ENCODE measurements at places on chromosomes 5 and 9.

DNA sequence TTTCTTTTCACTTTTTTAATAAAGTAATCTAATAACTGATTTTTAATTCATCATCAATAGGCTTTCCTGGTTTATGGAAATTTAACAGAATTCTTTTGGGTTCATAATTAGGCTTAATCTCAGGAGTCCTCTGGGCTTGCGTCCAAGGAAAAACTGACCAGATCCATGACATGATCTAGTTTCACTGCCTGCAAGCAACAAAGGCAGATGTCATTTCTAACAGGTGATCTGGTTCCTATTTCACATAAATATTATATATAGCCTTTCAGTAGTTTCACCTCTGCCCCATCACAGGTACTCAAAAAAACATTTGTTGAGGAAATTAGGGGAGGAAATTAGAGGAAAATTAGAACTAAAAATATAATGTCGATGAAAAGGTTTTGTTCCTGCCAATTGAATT is 126.4 kb downstream of the FBXL17 start:
- DNase-seq, result no peak

DNA sequence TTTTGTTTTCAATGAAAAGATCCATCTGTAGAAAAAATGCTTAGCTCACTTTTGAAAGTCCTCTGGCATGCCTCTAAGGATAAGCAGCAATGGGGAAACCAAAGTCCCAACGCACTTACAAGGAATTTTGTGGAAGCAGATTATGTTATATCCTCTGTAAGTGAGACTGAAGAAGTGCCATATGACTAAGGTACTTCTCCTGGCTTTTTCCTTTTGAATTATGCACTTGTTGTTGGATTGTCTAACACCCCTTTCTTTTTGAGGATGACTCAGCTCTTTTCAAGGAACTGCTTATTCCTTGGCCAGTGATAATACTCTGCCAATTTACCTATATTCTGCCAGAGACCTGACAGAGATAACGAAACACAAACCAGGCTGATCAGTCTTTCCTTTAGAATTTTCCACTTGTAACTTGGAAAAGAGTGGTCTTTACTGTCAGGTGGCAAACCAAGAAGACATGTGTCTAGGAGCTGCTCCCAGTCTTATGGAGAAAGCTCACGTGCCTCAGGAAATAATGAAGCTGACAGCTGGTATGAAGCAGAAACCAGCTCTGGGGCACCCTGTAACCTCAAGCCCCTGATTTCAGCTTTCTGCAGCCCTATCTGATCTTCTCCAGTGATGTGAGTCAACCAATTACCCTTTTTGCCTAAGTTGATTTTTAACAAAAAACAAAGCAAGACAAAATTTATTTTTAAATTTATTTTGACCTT is 290.8 kb upstream of the FBXL7 start:
- DNase-seq, result no peak

GRCh38 chr9:124015661-124016131 is 4.1 kb downstream of the LHX2 start:
- DNase-seq, result no peak

GRCh38 chr5:74953937-74954720 is 87.9 kb upstream of the FAM169A start:
- DNase-seq, result no peak

DNA sequence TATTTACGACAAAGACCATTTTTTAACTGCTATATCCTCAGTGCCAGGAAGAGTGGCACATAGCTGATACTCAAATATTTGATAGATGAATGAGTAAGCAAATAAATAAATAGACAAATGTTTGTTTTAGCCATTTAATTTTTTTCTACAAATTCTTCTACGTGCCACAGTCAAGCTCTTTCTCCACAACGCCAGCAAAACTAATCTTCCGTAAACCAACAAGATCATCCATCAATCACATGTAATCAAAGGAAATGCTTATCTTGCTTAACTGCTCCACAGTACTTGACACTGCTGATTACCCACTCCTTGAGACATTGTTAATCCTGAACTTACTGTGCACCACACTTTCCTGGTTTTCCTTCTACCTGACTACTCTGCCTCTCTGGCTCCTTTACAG is 136.7 kb downstream of the EDIL3 start:
- DNase-seq, result no peak

GRCh38 chr9:80144406-80144805 is 572.6 kb downstream of the TLE4 start:
- DNase-seq, result no peak

DNA sequence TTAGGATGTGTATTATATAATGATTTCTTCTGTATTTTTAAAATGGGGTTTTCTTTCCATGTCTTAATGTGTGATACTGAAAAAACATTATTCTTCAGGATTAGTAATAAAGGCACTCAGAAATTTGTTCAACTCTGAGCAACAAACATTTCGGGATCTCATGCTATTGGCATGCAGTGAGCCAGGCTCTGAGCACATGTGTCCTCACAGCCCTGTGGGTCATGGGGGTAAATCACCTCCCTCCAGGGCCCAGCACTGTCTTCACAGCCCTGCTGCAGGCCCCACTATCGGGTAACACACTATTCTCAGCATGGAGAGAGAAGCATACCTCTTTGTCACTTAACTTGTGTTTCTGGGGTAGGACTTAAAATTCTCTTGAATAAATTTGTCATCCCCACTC is 14.0 kb downstream of the TMEM174 start:
- no peak for DNase-seq

DNA sequence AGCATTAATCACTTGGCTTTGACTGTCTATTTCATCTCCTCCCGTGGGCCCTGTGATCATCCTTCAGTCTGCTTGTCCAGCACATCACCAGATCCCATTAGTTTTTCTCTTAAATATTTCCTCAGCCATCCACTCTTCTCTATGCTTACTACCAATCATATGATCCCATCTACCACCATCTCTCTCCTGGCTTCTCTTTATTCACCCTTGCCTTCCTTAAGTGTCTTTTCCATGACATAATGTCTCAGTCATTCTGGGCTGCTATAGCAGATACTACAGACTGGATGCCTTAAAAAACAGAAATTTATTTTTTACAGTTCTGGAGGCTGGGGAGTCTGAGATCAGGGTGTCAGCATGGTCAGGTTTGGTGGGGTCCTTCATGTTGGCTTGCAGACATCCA is 208.4 kb upstream of the PPP1R2B start:
- no peak for DNase-seq

- DNase-seq, result no peak
Measured at GRCh38 chr5:10994091-10994986, 233.3 kb upstream of the DAP start.

GRCh38 chr5:156920042-156920860 is 42.8 kb downstream of the TIMD4 start:
- no peak for DNase-seq

GRCh38 chr5:178293400-178293799 is 60.8 kb upstream of the PHYKPL start:
- DNase-seq, result no peak

GRCh38 chr9:100466829-100467221 is 6.1 kb upstream of the TMEFF1 start:
- no peak for DNase-seq

- no peak for DNase-seq
Measured at GRCh38 chr9:18778846-18779245, 254.2 kb downstream of the SAXO1 start.

GRCh38 chr5:96809921-96810320 is 2.2 kb upstream of the ERAP1 start:
- no peak for DNase-seq

DNA sequence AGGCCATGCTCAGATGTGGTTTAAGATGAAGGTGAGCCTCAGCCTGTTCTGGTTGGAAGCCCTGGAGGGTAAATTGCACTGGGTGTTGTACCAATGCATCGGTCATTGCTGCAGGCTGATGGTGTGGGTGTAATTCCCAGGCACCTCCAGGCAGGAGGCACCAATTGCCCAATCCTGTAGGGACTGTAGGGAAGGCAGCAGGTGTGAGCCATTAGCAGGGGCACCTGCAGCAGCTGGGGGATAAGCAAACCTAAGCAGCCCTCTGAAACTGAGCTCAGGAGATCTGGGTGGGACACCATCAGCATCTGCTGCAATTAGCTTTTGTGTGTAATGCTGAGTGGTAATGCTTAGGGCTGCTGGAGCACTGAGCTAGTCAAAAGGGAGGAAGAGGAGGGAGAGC is 190.1 kb upstream of the TBC1D2 start:
- no peak for DNase-seq

- peak; percentile 87 for DNase-seq
Measured at GRCh38 chr9:112793213-112793810, 42.8 kb downstream of the SNX30 start.

- DNase-seq, result no peak
Measured at GRCh38 chr9:83440641-83441040, 97.6 kb downstream of the FRMD3 start.

GRCh38 chr5:163912046-163912445 is 406.6 kb downstream of the MAT2B start:
- no peak for DNase-seq

DNA sequence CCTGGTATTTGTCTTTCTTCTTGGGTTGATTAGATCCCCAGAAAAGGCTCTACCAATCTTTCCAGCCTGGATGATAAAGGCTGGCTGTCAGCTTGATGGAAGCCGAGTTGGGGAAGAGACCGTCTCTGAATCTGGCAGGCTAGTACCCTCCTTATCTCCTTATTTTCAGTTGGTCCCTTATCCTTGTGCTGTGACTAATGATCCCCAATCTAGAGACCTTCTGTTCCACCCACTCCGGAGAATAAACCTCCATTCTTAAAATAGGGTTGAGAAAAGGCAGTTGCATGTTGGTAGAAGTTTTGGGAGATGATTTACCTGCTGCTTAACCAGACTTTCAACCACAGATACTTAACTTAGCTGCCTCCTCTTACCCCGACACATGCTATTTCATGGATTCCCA is 52.3 kb downstream of the PRKACG start:
- peak; percentile 86 for DNase-seq

DNA sequence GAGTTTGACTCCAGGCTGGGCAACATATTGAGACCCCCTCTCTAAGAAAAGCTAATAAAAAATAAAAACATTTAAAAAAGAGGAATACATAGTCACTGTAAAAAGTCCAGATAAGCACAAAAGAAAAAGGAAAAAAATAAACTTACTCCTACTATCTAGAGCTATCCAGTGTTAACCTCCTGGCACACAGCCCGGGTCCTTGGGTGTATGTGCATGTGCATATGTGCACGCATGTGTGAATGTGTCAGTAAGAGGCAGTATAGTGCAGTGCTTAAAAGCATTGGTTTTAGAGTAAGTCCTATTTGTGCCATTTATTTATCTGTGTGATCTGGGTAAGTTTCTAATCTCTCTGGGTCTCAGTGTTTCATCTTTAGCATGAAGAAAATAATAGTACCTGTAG is 26.7 kb downstream of the FAM219A start:
- DNase-seq, result peak; percentile 28

DNA sequence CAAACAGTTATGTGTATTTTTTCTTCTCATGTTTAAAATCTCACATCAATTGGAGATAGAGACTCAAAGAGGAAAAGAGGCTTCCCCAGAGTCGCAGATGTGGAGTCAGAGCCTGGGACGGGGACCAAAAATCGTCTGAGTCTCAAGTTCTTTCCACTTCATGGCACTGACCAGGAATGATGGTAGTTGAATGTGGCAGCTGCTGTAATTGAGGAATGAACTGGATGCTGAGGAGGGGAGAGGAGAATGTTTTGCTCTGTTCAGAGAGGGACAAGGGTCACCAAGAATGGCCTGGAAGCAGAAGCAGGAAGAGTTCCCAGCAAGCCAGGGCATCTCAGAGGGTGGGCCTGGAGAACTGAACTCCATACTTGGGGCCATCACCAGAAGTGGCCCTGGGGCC is 103.9 kb downstream of the NSG2 start:
- DNase-seq, result no peak

DNA sequence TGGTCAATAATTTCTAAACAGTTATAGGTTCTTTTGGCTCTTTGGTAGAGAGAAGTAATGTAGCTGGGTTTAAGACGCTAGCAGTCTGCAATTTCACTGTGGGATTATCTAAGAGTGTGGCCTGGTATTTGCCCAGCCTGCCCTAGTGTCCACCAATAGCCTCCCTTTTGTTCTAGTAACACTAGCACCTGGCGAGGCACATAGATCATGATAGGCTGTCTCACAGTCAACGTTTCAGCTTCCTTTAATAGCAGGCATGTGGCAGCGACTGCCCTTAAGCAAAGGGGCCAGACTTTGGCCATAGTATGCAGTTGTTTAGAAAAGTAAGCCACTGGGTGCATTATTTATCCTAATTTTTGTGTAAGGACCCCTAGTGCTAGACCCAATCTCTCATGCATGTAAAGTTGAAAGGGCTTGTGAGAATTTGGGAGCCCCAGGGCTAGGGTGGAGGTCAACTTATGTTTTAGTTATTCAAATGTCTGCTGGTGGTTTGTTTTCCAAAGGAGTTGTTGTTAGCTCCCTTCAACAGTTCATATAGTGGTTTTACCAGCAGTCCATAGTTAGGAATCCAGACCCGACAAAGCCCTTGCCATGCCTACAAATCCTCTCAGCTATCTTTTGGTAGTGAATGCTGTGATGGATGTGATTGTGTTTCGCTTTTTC is 274.3 kb downstream of the HTR1A start:
- DNase-seq, result no peak

DNA sequence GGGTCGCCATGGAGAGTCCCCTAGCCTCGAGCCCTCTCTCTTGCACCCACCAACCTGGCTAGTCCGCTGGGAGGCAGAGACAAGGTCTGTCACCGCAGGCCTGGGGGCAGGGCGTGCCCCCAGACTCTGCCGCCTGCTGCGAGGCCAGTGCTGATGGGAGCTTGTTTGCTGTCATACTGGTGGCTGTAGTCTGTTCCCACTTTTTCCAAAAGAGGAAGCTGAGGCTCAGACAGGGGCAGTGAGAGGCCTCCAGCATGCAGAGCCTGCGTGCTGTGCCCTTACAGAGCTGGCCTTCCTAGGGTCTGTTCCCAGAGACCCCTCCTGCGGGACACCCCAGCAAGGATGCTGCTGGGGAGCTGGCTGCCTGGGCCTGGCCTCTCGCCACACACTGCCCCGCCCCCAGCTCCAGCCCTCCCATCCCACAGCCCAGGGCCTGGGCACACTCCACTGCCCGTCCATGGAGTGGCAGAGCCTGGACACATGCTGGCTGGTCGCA is 21.0 kb upstream of the SUSD3 start:
- peak; percentile 41 for DNase-seq

DNA sequence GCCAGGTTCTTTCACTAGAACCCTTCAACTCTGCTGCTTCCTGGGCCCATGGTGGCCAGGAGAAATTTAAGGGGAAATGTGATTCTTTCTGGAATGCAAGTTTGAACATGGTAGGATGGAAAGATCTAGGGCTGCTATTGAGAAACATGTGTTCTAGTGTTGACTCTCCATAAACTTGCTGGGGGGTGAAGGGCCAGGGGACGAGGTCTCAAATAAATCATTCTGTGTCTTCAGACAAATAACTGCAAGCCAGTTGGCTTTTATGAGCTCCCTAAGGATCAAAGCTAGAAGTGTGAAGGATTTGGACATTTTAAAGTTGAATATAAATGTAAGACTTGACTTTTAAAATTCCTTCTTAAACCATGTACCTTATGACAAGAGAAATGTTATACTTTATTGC is 78.5 kb downstream of the ZNF366 start:
- DNase-seq, result no peak

GRCh38 chr5:134479839-134480238 is 45.6 kb upstream of the JADE2 start:
- DNase-seq, result no peak
